CD4-positive, alpha-beta T cell treated with Interleukin-15 for 4 hours (primary cell): ENCODE measurements at places on chromosomes 1 and 21.

DNA sequence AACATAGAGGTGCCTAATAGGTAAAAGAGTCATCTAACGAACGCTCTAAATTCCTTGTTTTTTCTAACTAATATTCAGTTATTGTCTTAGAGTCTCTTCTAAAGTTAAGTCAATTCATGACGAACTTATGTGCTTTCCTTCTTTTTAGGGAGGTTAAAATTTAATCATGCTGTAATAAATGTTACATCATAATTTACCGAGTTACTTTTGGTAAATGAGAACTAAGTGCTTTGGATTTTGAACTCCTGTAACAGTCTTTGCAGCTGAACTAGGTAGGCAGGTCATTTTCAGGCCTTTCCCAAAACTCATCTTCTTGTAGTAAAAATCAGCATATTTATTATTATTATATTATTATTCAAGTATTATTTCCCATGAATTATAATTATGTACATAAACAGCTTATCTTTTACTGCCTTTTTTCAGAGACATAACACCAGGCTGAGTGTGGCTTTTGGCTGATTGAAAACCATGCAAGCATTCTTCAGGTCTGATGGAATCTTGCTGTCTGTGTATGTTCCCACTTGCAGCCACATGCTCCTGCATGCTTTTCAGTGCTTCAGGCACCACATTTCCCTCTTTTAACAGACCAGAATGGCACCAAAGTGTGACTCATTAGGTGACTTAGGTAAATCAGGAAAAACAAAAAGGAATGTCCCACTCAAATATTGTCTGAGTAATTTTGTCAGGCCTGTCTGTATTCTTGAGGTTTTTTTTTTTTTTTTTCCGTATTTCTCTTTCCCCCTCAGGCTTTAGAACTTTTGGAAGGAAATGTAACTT is 81.0 kb upstream of the CD55 start:
- DNase-seq, result no peak

DNA sequence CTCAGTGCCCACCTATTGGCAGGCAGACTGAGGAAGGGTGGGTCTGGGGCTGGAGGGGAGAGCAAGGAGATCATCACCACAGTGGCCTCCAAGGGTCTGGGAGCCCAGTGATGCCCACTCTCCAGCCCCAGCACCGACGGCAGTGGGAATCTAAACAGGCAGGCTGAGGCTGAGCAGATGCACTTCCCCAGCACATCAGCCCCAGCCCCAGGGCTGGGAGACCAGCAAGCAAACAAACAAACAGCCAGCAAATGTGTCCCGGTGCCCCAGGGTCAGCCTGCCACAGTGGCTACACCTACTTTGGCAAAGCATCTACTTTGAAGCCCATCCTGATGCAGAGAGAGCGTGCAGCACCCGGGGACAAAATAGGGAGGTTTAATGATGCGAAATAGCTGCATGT is 216.3 kb upstream of the ZC3H12A start:
- DNase-seq, result no peak

GRCh38 chr1:20928146-20928545 is 141.0 kb upstream of the HP1BP3 start:
- DNase-seq, result no peak

GRCh38 chr21:42757422-42757821 is 104.0 kb downstream of the PDE9A start:
- DNase-seq, result no peak

DNA sequence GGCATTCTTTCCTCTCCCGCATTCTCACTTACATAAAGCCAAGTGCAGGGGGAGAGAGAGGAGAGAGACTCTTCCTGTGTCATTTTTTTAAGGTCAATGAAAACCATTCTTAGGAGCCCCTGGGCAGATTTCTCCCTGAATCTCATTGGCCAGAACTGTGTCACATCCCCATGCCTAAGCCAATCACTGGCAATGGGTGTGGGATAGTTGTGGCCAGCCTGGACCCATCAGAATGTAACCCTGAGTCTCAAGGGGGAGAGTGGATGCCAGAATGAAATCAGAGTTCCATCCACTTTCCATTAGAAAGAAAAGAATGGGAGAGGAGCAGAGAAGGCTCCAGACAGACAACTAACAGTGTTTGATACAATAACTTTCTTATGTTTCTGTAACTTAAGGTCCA is 31.2 kb upstream of the COQ8A start:
- no peak for DNase-seq

DNA sequence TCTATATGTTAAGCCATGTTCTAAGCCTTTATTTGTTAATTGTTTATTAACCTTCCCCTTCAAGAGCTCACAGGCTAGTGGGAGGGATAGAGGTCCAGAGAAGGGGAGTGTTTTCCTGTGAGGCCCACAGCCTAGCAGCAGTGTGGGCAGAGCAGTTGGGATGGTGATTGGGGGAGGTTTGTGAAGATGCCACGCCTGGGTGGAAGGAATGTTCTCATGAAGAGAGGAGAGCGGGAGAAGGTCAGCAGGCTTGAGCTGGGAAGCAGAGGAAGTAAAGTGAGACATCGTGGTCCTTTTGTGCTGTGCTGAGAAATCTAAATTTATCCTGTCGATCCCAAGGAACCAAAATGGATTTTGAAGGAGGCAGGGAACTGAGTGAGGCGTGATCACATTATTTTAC is 42.6 kb downstream of the TRAPPC10 start:
- no peak for DNase-seq
